ENCODE measurements at places on chromosomes 4 and X. TPM values are rescaled to one million over a fixed set of nuclear protein-coding genes. Genes with fewer than 3 reads are reported as not detected.

ZFP42 gene
- polyA plus RNA-seq = not detected

MTMR8 gene
- 1.7 TPM for polyA plus RNA-seq

FGFBP1 gene
- not detected for polyA plus RNA-seq

PRDM5 gene
- polyA plus RNA-seq = not detected

ARR3 gene
- polyA plus RNA-seq = not detected

ODAM gene
- not detected for polyA plus RNA-seq
